ENCODE measurements at places on chromosomes 6 and 20.

DNA sequence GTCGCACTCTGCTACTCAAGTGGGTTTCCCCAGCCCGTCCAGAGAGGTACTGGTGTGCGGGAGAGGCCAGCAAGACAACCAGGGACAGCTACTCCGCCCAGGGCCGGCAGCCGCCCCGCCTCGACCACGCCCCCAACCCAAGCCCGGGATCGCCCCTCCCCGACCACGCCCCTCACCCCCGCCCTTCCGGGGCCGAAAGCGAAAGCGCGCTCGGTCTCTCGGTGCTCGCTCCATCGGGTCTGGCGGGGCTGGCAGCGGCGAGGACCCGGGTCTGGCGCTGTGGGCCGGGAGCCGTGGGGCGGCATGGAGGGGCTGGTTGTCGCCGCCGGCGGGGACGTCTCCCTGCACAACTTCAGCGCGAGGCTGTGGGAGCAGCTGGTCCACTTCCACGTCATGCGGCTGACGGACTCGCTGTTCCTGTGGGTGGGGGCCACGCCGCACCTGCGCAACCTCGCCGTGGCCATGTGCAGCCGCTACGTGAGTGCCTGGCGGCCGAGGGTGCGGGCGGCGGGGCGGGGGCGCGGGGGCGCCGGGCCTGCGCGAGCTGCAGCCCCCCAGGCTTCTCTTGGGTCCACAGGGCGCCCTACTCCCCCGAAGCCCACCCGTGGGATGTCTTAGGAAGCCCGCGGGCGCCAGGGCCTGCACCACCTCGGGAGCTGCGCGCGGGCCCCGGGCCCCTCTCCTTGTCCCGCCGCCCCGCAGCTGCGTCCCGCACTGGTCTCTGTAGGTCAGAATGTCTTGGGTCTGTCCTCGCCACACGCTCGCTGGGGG is at the start of gene PSMG4:
PSMG4 (plus strand) TSS at position 228 of the 771 bp plus-strand sequence; CDS start at position 304, 76 bp downstream.
- peak; percentile 89 for DNase-seq

GRCh38 chr20:3250091-3250504 is 11.1 kb upstream of the SLC4A11 start:
- no peak for DNase-seq

- DNase-seq: no peak
Observed at GRCh38 chr20:38728911-38729642, 4.8 kb downstream of the SLC32A1 start.

GRCh38 chr6:7959453-7959852 is 48.9 kb upstream of the TXNDC5 start:
- no peak for DNase-seq

DNA sequence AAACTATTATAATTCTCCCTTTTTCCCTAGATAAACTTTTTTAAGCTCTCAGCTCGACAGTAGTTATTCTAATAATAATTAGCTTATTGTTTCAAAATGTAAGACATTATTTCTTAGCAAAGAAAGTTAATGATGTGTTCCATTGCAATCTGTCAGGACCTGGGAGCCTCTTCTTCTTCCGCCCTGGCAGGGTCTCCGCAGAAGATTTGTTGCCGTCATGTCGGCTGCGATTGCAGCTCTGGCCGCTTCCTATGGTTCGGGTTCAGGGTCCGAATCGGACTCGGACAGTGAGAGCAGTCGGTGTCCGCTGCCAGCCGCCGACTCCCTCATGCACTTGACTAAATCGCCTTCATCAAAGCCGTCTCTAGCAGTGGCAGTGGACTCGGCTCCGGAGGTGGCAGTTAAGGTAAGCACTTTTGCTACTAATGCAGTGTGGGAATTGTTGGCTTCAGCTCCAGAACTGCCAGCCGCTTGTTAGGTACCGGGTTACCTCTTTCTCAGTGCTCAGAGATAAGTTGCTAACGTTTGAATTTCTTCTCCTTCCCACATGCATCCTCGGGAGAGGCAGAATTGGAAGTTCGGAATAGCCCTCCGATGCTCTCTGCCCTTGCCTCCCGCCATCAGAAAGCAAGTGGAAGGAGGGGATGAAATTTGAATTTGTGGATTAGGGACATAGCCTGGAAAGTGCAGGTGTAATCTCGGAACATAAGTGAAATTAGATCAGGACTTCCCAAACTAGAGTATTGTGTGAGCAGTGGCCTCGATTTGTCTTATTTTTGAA is at the start of gene CDC40:
CDC40 (plus strand) TSS at position 200 of the 781 bp plus-strand sequence; CDS start at position 218, 18 bp downstream.
- DNase-seq: no peak

GRCh38 chr20:34708621-34709043 is 4.5 kb downstream of the TP53INP2 start:
- DNase-seq: peak; percentile 57

GRCh38 chr6:22298475-22298890 is 1.6 kb upstream of the PRL start:
- DNase-seq: peak; percentile 12

DNA sequence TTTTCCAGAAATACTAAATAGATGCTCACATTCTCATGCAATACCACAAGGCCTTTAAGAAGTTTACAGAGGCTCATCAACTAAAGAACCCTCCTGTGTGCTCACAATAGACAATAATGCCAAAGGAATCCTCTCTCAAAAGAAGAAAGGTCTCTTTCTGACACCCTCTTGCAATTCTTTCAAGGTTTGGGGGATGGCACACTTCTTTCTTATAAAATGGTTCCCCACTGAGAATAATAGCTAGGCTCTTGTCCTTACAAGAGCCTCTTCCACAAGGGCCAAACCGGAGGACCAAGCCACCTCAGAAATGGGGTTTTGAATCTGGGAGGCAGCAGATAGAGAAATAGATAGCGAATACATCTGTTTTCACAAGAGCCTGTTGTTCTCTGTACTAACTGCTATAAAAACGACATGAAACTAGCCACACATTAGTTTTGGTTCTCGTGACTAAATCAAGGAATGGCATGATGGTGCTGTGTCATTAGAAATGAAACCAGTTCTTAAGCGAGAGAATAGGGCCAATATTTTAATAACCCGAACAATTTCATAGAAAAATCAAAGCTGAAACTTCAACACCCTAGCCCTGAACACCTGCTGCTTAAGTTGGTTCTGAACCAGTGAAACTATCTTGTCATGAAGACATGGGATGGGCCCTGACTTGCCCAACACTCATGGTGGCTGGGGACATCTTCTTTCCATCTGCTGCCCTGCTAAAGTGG is 81.1 kb downstream of the PRDM1 start:
- no peak for DNase-seq

DNA sequence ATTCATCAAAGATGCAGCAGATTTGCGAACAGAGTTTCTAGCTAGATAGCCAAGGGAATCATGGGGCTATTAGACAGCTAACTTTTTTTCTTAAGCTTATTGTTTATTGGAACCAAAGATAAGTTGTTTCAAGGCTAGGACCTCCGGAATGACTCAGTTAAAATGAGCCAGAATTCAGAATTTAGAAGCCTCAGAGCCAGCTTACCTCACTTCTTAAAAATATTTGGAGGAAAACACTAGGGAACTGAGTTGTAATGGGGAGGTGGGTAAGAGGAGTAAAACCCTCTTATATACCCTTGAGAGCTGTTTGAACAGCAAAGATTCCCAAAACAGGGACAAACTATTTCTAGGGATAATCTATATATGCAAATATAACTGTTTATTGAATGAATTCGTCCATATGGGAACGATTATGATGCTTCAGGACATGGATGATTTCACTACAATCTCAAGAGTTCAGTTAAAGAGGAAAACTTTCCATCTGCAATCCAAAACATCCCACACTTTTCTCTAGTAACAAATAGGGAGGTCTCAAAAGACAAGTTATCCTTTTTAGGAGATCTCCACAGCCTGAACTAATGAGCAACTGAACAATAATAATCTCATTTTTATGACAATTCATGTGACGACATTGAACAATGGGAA is 12.6 kb upstream of the CARMIL1 start:
- DNase-seq: no peak

DNA sequence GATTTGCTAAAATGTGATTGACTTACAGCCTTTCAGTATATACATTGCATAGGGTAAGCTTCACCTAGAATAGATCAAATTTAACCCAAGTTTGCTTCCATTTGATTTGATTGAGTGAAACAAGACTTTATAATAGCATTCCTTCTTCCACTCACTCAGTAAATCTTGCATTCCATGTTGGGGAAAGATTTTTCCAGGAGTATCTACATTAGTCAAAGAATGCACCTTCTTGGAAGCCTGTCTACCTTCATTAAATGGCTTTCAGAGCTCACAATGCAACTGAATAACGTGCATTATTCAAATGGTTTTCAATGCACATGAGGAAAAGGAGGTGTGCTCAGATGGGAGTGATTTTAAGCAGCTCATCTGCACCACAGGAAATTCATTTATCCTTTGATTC is 38.3 kb upstream of the TSHZ2 start:
- DNase-seq: no peak

DNA sequence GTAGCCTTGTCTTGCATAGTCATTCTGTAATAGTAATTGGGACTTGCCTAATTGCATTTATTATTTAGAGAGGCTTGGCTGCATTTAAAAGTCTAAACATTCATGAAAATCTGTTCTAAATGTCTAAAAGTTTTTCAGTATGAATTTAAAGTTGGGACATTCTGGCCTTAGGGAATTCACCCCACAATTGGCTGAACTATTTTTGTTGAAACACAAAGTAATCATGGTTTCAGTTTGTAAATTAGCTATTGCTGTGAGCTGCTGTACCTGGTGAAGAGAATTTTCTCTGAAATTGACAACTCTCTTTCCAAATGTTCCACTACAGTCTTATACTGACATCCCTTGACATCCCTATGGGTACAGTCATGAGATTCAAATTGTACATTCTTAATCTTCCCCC is 253.0 kb downstream of the FARS2 start:
- DNase-seq: no peak

- no peak for DNase-seq
Observed at GRCh38 chr20:18553746-18554145, 13.5 kb upstream of the SMIM26 start.

GRCh38 chr20:37388831-37389230 is 42.9 kb downstream of the SRC start:
- DNase-seq: no peak

GRCh38 chr6:23180504-23181293 is 611.3 kb downstream of the HDGFL1 start:
- DNase-seq: peak; percentile 57

DNA sequence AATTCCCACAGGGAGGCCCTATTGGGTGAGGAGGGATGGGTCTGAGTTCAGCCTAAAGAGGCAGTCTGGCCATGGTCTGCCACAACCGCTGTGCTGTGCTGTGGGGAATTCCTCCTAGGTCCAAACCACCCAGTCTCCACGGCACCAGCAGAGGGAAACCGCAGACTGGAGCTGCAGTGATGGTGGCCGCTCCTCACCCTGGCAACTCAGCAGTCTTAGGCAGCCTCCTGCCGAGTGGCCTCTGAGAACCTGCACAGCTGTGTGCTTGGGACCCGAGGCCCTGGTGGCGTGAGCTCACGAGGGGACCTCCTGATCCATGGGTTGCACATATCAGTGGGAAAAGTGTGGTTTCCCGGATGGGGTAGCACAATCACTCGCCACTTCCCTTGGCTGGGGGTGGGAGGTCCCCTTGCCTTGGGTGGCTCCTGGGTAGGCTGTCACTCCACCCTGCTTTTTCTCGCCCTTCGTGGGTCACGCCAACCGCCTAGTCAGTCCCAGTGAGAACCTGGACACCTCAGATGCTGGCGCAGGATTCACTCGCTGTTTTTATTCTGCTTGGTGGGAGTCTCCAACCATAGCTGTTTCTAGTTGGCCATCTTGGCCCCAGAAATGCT is 242.2 kb downstream of the CDH26 start:
- DNase-seq: no peak

GRCh38 chr20:40811004-40811403 is 122.0 kb upstream of the MAFB start:
- no peak for DNase-seq

DNA sequence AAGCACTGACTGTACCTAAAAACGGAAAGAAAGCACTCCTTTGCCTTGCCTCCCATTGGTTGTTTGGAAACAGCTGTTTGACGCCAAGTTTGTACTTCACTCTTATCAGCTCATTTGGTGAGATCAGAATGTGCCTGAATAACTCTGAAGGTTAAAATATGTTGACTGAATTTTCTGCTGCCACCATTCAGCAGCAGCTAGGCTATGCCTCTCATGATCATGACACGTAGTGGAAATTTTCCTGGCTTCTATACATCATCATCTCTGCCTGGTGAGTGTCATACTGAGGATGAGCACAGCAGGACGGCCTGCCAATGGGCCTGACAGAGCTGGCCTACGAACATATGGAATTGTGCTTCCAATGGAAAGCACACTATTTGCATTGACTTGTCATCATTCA is 704.9 kb upstream of the CITED2 start:
- DNase-seq: peak; percentile 47

DNA sequence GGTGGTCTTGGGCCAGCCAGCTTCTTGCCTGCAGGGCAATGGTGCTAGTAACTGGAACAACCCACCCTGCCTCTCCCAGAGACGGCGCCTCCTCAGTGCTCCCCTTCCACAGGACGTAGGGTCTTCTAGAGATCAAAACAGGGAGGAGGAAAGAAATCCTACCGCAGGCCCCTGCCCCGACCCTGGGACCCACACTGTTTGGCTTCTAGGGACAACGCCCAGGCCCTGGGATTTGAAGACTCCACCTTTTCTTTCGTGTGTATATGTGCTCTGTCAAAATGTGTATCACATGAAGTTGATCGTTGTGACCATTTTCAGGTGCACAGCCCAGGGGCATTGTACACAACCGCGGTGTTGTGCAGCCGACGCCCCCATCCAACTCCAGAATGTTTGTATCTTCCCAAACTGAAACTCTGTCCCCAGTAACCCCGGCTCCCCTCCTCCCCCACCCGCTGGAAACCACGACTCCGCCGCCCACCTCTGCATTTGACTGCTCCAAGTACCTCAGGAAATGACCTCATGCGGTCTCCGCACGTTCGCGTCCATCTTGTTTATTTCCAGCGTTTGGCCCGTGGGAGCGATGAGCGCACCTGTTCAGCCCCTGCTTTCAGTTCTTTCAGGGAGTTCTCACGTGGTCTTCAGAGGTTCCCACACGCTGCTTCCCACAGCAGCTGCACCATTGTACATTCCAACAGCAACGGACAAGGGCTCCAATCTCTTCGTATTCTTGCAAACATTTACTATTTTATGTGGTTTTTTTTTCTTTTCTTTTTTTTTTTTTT is 3.4 kb upstream of the BHLHE23 start:
- DNase-seq: no peak

- DNase-seq: no peak
Observed at GRCh38 chr6:78693835-78694234, 173.5 kb upstream of the IRAK1BP1 start.
